Common myeloid progenitor, CD34-positive (primary cell): ENCODE measurements at places on chromosomes 12 and 14.

GRCh38 chr12:65930114-65930828 lies 106.0 kb downstream of the HMGA2 start:
- DNase-seq, result no peak

DNA sequence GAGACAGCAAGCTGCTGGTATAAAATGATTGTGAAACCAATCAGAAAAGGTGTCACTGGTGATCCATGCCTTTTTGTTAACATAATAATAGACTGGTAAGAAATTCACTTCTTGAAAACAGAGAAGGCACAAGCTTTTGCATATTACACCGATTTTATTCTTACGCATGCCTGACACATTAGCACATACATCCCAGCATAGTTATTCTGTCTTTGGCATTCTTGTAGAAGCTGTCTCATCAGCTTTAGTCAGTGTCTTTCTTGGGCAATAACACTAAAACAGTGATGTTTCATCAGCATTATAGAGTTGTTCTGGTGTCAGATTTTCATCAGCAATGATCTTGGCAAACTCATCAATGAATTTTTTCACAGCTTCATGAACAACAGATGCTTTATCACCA lies 283.4 kb upstream of the TMTC1 start:
- DNase-seq, result no peak

DNA sequence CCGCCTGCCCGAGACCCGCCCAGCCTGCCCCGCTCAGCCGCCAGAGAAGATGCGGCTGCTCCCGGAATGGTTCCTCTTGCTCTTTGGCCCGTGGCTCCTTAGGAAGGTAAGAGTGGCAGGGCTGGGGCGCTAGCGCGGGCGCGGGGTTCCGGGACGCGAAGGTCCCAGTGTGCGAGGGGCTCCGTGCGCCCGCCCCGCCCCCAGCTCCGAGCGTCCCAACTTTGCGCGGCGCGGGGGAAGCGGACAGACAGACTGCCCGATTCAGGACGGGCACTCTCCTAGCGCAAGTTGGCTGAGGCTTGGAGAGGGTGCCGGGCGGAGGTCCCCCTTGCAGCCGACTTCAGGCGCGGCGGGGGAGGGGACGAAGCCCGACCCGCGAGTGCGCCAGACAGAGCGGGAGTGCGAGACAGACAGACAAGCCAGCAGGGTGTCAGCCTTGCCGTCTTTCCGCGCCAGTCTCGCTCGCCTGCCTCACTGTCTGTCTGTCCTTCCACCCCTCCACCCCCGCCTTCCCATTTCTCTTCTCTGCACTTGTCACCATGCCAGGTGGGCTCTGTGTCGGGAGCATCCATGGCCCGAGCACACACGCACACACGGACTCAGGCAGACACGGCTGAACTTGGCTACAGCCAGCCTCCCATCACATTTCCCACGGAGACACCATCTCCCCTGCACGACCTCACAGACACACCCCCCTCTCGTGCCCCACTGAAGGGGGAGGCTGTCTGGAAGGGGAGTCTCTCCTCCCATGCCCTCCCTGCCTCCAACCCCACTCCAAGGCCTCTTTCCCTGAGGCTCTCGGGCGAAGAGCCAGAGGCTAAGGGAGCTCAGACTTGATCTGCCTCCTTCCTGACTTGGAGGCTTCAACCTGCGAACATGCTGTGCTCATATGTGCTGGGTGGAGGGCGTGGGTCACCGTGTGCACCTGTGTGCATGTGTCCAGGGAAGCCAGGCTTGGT lies 606 bp downstream of the NXPH4 start:
- peak; percentile 22 for DNase-seq

- DNase-seq, result peak; percentile 8
Measured at GRCh38 chr14:23729720-23730387, 93.7 kb downstream of the DHRS2 start.

DNA sequence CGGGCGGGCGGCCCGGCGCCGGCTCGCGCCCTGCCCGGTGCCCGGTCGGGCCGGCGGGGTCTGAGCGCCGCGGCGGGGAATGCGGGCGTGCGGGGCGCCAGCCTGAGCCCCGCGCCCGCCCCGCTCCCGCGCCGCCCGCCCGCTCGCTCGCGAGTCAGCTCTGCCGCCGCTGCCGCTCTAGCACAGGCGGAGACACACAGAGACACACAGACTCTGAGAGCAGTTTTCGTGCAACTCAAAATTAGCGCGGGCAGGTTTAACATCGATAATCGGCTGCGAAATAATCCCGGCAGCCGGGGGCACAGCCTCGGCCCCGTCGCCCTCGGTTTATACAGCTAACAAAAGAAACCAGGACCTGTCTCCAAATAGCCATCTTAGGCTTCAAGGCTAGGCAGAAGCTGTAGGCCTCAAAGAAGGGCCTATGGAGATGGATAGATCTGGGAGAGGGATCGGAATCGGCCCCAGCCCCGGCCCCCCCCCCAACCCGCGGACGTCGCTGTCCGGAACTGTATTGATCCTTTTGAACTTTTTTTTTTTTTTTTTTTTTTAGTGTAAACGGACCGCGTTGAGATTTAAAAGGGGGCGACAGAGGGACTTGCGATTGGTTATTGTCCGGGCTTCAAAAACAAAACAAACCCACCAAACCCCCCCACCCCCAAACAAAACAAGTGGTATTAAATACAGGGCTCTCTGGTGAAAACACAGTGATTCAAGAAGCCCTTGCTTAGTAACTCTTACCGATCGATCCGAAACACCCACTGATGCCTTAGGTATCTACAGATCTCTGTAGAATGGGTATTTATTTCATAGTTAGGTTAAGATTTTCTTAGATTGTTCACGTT lies 1.1 kb downstream of the ARID2 start:
- peak; percentile 66 for DNase-seq

- DNase-seq, result peak; percentile 4
Measured at GRCh38 chr12:94372461-94372860, 87.2 kb downstream of the CEP83 start.

DNA sequence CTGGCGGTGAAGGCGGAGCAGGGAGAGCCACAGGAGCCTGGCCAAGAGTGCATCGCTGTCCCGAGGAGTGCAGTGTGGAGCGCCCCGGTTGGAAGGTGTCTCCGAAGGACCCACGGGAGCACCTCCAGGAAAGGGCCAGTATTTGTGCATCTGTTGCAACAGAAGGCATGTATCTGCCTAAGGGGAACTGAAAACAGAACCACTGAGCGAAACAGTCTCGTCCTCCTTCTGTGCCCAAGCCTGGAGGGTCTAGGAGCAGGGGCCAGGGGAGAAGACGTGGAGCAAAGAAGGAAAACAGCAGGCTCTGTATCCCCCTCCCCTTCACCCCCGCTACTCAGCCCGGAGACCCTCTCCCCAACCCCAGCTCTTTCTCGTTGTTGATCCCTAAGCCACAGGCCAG lies 5.3 kb upstream of the LRRC10 start:
- no peak for DNase-seq

GRCh38 chr14:100470523-100470897 lies 116.7 kb downstream of the BEGAIN start:
- peak; percentile 3 for DNase-seq

GRCh38 chr14:75042035-75042434 lies 9.2 kb downstream of the MLH3 start:
- DNase-seq, result no peak

GRCh38 chr14:72664651-72665050 lies 229.2 kb downstream of the DPF3 start:
- no peak for DNase-seq

DNA sequence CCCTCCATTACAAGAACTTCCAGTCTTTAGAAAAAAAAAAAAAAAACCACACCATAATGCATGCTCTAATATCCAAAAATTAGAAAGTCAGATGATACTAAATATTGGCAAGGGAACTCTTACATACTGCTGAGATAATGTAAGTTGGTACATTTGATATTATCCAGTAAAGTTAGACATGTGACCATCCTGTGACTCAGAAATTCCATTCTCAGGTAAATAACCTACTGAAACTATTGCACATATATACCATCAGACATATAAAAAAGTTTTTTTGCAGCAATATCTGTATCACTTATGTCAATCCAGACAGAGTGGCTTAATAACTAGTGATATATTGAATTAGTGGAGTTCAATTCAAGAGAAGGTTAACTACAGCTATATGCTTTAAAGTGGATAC lies 63.5 kb downstream of the KITLG start:
- DNase-seq, result no peak

GRCh38 chr12:15020156-15020555 lies 47.3 kb downstream of the PDE6H start:
- no peak for DNase-seq

DNA sequence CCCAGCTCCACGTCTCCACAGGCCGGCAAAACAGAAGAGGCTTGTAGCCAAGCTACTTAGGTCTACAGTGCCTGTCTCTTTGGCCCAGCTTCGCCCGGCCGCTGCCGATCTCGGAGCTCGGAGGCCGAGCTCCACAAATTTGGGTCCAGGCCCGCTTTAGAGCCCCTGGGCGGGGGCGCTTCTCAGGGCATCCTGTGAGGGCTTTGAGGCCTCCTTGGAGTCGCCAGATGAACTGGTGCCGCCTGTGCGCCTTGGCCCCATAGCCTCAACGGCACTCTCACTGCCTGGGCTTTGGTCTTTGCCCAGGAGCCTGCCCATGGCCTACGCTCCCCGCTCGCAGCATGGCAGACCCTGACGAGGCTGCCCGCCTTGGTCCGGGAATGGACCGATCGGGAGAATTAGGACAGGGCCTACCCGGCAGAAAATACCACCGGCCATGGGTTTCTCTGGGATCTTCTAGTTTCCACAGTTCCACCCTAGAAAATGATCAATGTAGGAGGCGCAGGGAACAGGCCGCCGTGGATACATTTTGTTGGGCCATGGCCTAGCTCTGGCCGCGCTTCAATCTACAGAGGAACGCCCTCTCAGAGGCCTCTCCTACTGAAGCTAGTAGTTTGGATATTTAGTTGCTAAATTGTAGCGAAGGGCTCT lies 953 bp upstream of the NKX2-8 start:
- DNase-seq, result no peak

DNA sequence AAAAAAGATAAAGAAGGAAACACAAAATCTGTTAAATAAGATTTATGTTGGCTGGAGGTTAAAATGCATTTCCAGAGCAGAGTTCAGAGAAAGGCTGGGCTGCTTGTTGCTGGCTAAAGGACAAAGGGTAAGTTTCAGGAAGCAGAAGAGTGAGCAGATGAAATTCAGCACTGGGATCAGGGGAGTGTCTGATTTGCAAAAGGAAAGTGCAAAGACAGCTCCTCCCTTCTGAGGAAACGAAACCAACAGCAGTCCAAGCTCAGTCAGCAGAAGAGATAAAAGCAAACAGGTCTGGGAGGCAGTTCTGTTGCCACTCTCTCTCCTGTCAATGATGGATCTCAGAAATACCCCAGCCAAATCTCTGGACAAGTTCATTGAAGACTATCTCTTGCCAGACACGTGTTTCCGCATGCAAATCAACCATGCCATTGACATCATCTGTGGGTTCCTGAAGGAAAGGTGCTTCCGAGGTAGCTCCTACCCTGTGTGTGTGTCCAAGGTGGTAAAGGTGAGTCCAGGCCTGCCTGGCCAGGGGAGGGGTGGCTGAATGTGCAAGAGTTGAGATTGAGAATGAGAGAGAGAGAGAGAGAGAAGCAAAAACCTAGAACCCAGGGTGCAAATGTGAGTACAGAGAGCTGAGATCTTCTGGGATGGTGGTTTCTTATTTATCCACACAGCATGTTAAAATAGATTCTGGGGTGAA lies at the start of gene OAS1:
Gene OAS1, plus strand, starts transcription at position 251 of the 703 bp plus-strand sequence. Its CDS starts 78 bp downstream, at position 329.
- peak; percentile 83 for DNase-seq

GRCh38 chr12:57208631-57209282 lies 7.8 kb upstream of the NXPH4 start:
- no peak for DNase-seq

DNA sequence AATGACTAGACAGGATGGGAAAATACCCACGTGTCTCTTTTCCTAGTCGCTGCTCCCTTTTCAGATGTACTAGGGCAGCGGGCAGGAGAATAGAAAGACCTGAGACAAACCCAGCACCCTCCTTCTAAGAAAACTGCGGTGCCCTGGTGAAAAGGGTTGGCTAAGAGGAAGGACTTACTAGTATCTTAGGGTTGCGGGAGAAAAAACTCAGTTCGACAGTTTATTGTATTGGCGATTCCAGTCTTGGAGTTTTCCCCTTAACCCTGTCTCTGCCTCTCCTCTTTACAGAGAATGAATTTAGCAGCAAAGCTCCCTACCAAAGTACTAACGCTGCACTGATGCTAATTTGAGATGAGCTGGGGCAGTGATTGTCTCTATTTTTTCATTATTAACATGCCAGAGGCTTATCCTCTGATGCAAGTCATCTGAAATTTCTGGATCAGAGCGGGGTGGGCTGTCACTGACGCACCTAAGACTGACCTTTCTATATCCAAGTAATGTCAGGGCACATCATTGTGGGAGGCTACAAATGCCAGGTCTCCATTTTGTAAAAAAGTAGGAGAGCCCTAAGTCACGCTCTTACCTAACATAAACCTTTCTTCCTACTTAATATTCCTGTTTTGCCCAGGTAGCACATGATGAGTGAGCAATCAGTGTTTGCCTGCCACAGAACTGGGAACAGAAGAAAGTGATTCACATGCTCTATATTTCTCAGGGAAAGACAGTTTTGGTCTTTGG lies 916 bp upstream of the PAWR start:
- DNase-seq, result peak; percentile 15

GRCh38 chr14:37587881-37588666 lies 7.0 kb downstream of the FOXA1 start:
- no peak for DNase-seq

DNA sequence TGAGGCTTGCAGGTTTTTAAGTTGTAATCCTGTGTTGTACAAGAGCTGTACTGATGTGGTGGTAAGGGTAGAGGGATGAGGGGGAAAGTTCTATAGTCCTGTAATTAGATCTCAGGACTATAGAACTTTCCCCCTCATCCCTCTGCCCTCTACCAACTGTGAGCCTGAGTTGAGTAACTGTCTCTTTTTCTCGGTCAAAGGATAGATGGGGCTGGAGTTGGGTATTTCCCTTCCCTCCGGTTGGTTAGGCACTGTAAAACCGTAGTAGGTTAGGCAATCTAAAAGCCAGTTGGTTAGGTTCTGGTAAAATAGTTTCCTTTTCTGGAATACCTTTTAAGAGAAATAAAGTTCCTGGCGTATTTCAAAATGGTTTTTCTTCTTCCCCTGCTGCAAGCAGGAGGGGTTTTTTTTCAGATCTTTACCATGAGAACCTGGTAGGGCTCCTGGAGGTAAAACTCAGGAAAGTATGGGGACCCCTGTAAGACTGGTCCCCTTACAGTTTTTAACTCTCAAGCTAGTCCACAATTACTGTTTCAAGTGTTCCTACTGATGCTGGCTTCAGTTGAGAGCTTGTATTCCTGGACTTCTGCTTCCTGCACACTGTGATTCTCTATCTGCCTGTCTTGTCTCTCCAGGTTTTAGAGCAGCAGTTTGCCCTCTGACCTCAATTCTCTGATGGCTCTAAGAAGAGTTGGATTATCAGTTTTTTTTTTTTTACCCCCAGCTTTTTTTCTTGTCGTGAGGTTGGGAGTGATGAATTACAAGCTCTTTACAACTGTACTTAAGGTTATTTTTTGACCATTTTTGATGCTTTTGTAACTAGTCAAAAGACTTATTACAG lies 58.7 kb downstream of the FUT8 start:
- no peak for DNase-seq

- DNase-seq, result peak; percentile 24
Measured at GRCh38 chr14:104978746-104979691, 845 bp upstream of the AHNAK2 start.
